ENCODE measurements at places on chromosomes 1 and 21.
A peak's percentile ranks its signal among the peaks of the same experiment; 100 is the strongest.

DNA sequence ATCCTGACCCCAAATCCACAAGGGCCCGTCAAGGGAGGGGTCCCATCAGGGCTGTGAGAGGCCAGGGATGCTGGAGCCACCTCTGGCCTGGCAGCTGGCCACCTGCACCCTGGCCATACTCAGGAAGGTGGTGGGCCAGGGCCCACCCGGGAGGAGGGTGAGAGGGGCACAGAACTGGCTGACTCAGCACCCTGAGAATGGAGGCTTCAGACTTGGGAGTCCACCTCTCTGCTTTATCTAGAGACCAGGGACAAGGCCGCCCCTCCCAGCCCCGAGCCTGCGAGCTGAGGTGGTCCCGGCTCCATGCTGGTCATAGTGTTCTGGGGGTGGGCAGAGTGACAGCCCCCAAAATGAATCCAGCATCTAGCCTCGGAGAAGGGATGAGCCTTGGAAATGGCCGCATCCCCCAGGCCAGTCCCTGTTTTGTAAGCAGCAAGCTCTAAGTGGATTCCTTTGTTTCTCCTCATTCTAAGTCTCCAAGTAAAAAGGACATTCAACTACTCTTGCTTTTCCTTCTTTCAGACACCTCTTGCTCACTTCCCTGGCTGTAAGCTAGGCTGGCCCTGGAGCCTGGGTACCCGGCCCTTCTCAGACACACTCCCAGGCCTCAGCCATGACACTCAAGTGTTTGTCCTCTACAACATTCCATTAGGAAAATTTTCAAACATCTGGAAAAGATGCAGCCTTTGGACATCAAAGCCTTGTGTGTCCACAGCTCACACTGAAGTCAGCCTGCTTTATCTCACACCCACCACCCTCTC, 12.3 kb downstream of the WNT3A start:
- DNase-seq = no peak

- peak; percentile 62 for DNase-seq
Observed at GRCh38 chr1:166489670-166490436, 323.1 kb upstream of the FAM78B start.

DNA sequence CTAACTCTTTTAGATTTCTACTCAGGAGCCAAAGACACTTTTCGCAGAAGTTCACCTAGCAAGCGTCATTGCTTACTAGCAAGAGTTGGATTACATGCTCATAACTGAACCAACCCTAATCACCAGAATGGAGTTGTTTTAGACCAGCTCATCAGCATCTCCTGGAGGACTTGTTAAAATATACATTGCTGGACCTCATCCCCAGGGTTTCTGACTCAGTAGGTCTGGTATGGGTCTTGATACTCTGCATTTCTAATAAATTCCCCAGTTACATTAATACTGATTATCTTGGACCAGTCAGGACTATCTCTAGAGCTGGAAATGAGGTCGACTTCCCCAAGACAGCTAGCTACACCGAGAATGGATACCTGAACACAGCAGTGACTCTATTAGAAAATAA, 9.7 kb upstream of the PRDX6 start:
- no peak for DNase-seq

GRCh38 chr1:165367375-165367993, 11.0 kb upstream of the LMX1A start:
- no peak for DNase-seq

- no peak for DNase-seq
Observed at GRCh38 chr1:212858461-212859265, 588 bp downstream of the FLVCR1 start.

DNA sequence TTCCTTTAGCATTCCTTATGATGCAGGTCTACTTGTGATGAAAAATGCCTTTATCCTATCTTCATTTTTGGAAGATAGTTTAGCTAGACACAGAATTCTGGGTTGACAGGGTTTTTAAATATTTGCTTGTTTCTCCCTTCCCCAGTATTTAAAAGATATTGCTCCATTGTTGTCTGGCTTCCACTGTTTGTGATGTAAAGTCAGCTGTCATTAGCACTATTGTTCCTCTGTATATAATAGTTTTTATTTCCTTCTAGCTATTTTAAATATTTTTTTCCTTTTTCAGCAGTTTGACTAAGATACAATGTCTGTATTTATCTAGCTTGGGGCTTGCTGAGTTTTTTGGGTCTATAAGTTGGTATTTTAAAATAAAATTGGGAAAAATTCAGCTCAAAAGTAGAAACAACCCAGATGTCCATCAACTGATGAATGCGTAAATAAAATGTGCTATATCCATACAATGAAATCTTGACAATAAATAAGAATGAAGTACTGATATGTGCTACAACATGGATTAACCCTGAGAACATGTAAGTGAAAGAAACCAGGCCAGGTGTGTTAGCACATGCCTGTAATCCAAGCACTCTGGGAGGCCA, 11.2 kb downstream of the IFT25 start:
- DNase-seq = no peak

- no peak for DNase-seq
Observed at GRCh38 chr1:109894823-109895719, 15.6 kb upstream of the CSF1 start.

GRCh38 chr21:29403922-29404538, 105.3 kb downstream of the BACH1 start:
- no peak for DNase-seq

- DNase-seq = no peak
Observed at GRCh38 chr1:230137337-230137815, 70.3 kb downstream of the GALNT2 start.

DNA sequence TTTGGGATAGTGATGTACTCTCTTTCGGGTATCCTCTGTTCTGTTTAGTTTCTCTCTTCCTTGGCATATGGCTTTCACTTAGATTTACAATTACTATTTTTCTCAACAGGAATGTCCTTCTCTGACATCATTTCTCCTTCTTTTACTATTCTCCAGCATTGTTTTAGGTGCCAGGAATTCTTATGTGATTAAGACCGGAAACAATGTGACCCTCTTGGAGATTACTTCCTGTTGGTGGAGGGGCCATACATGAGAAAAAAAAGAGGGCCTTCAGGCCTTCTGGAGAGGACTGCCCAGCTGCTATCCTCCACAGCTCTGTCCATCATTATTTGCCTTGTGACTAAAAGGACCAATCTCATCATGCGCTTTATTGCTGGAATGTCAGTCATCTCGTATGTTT, 50.4 kb upstream of the ADAMTS5 start:
- no peak for DNase-seq
